ENCODE measurements at places on chromosomes 7 and 10.

GRCh38 chr7:152392254-152392653, 43.5 kb downstream of the KMT2C start:
- no peak for DNase-seq

DNA sequence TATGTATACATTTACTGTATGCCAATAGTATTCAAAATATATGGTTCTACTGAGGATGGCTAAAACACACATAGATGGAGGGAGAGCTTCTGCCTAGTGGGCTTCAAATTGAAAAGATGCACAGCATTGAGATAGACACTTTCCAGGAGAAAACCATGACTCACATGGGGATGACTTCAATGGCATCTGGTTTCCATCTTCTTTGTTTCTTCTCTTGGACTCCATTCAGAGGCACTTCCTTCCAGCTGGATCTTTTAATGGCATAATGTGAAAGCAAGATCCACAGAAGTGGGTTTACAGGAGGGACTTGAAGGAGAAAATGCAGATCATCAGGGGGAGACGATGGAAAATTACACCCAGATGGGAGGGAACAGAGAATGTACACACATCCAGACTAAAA, 84.9 kb downstream of the ZNF365 start:
- no peak for DNase-seq

GRCh38 chr10:13882119-13882711, 295.4 kb downstream of the PRPF18 start:
- no peak for DNase-seq

DNA sequence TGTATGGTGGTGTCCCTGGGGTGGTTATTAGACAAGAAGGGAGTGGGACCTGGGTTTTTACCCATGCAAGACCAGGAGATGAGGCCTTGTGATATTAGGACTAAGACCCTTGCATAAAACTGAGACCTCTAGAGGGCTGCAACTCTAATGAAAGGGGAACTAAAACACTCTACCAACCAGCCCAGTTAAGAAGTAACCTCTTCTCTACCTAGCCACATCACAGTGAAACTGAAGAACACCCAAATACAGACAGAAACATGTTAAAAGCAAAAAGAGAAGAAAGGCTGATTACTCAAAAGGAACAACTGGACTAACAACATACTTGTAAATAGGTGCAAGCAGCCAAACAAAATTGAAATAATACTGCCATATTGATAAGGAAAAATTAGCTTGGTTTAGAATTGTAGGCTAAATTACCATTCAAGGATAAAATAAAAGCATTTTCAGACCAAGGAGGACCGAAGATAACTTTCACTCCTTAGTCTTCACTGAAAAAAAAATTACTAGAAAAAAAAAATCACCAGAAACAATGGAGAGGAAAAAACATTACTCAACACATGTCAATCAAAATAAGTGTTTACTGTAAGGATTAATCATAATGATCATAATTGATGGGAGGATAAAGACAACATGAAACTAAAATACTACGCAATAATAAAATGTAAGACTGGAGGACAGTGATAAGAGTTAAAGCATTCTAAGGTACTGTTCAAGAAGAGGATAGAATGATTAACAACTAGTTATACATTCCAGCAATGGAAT, 27.6 kb downstream of the ERLIN1 start:
- no peak for DNase-seq

DNA sequence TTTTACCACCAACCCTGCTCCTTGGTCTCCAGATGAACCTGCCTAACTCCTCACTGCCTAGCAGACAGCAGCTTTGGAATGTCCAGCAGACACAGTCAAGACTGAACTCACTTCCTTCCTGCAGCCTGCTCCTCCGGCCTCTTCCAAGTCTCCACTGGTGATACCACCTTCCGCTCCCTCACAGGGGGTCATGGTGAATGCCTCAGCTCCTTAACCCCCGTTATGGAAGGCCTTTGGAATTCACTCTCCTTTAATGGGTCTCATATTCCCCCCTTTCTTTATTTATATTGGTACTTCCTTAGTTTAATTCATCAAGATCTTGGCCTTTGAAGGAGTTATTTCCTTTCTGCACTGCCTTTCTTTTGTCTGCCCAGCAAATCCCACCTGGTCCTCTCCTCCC, 44.9 kb upstream of the ZNF32 start:
- DNase-seq: no peak

- no peak for DNase-seq
These were observed 9.1 kb downstream of the CREB3L2 start for GRCh38 chr7:137992550-137993394.

DNA sequence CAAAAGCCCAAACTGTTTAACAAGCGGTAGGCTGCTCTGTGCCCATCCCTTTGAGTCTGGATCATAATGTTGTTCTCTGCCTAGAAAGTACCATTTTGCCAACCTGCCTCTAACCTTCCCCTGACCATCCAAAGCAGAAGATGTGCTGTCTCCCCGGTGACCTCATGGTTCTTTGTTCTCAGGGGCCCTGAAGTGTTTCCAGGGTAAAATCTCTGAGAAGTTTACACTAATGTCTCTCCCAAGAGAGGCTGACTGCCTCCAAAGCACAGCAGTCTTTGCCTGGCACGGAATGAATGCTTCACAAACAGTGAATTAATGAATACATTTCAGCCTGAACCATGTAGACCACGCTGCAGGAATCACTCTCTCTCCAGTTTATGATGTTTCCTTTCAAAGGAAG, 523.8 kb upstream of the CELF2 start:
- no peak for DNase-seq

- DNase-seq: no peak
These were observed 15.4 kb downstream of the BBIP1 start for GRCh38 chr10:110903280-110904278.

- DNase-seq: no peak
These were observed 541.3 kb downstream of the LRMDA start for GRCh38 chr10:75972491-75973276.

DNA sequence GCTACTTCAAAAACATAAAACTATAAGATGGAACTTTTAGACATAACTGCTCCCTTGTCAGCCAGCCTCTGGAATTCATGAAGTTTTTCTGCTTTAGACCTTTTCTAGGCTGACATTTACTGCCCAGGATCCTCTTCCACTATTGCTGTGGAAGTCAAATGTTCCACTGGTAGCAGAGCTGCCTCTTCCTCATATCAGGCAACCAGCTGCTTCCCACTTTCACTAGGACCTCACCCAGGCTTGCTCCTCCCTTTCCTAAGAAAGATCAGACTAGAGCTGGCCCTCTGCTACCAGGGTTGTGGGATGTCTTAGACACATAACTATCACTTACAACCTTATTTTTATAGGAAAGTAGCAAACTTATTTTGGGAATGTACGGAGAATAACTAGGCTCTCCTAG, 121.5 kb downstream of the CTTNBP2 start:
- DNase-seq: no peak

DNA sequence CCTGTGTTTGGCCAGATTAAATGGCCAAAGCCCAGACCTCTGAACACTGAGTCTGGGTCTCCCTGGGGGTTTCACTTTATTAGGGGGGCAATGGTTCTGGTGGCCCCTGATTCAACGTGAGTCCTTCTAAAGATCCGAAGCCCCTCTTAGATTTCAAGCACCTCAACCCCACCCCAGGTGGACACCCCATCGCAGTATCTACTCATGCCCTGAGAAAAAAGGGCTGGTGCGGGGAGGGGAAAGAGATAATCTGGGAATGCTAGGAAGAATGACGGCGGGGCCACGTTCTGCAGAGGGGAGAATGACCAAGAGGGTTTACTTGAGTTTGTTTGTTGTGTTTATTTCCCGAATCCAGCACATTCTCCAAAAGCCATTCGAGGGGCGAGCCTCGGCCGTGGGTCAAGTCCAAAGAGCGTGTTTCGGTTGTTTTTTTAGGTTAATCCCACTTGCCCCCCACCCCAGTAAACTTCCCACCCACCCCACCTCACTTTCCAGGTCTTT, 832 bp downstream of the PDLIM1 start:
- DNase-seq: no peak

DNA sequence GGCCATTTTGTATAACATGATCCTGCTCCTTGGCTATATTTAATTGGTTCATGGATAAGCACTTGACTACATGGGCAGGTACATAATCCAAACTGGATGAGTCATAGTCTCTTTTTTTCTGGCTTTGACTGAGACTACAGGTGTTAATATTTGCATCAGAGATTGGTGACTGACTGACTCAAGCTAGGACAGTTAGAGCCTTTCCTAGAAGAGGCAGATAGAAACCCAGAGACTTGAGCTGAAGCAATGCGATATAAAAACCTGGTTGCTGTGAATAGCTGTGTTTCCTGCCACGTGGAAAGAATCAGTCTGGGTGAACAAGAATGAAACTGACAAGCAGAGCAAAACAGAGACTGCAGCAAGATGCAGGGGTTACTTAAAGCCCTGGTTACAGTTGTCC, 81.0 kb downstream of the SAMD9 start:
- DNase-seq: no peak

DNA sequence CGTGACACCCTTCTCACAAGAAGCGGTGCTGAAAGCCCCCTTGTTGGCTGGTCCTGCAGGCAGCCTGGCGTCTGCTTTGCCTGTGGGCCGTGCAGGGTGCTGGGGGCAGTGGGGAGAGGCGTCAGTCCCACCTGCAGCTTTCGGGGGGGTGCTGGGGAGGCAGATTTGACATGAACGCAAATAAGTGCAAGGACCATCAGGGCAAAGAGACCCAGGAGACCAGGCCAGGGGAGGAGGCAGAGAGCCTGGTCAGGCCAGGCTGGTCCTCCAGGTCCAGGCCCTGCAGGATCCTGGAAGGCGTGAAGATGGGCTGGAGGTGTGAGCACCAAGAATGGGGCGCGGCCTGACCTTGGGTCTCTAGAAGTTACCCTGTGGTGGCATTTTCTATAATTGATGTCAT, 81.6 kb downstream of the MGMT start:
- no peak for DNase-seq

DNA sequence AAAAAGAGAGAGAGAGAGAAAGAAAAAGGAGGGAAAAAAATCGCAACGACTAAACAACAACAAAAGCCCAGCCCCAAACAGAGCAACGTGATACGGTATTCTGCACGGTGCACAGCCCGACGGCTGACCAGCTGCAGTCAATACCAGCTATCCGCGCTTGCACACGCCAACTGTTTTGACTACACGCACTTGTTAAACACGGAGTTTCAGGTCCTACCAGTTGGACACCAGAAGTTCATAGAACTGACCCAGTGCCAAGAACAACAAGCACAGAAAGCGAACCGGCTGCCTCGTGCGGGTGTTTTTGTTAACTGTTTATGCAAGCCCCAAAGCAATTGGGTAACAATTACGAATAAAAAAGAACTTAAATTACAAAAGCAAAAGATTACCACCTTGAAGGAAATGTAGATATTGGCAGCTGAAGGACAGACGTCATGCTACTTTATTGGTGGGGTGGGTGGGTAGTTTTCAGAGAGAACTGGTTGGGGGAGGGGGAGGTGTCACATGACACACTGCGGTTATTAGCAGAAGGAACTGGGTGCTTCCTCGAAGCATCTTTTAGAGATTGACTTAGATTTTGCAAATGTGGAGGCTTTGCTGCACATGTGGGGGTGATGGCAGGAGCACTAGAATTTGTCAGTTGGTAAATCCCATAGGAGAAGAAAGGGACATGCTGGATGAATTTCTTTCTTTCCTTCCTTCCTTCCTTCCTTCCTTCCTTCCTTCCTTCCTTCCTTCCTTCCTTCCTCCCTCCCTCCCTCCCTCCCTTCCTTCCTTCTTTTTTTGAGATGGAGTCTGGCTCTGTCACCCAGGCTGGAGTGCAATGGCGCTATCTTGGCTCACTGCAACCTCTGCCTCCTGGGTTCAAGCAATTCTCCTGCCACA, 110.6 kb upstream of the EFCAB10 start:
- peak; percentile 51 for DNase-seq

DNA sequence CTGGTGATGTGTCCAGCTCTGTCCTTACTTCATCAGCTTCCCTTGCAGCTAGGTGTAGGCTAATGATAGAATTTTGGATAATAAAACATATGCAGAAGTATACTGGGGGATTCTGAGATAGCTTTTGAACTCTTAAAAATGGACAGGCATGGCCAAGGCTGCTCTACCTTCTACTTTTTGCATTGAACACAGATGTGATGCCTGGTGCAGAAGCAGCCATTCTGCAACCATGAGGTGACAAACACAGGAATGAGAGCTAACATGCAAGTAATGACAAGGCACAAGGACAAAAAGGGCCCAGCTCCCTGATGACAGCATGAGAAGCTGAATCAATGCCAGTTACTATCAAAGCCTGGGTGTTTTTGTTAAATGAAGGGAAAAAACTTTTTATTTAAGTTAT, 686.5 kb upstream of the AUTS2 start:
- no peak for DNase-seq

- DNase-seq: no peak
These were observed 64.5 kb downstream of the TMEM209 start for GRCh38 chr7:130140551-130141160.

DNA sequence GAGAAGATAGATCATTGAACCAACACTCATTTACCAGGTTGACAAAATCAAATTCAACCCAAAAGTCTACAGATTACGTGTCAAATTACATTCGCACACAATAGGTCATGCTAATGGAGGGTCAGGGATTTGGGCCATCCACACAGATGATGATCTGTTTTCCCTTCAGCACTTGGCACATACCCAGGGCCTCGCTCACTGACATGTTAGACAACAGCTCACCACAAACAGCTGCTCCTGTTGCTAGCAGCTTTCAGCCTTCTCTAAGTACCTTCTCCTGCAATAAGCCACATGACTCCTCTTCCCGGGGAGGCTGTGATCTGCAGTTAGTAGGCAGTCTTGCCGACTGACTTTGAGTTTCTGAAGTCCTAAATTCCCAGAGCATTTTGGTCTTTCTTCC, 18.4 kb downstream of the NKX2-3 start:
- no peak for DNase-seq

DNA sequence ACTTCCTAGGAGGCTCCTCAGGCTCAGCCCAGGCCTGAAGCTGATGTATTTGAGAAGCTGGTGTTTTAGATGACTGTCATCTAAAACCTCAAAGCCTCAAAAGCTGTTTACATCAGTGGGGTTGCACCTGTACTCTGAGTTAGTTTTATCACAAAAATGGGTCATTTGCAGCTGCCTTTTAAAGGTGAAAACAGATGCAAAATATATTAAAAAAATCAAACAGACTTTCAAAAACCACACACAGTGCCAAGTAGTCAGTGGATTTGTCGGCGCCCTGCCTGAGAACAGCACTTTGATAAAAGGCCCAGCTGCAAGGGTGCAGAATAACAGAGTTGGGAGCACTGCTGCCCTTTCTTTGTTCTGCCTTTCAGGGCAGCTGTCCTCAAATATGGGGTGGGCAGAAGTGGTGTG, 103.0 kb downstream of the VOPP1 start:
- no peak for DNase-seq

DNA sequence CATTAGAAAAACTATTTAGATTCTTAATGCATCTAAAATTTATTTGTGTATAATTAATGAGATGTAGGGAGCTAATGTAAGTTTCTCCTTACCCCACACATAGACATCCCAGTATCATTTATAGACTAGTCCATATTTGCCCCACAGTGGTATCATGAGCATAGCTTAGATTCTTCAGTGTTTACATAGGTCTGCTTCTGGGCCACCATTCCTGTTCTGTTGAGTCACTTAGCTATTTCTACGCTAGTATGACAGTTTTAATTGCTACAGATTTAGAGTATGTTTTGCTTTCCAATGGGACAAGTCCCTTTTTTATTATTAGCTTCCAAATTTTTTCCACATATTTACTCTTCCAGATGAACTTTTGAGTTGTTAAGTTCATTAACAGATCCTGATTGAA, 69.4 kb downstream of the MCMBP start:
- no peak for DNase-seq

All from activated T-cell treated with anti-CD3 and anti-CD28 coated beads for 1 hour (primary cell).